NCI-H2029 (cell line): ENCODE measurements at places on chromosomes 2 and 18.

DNA sequence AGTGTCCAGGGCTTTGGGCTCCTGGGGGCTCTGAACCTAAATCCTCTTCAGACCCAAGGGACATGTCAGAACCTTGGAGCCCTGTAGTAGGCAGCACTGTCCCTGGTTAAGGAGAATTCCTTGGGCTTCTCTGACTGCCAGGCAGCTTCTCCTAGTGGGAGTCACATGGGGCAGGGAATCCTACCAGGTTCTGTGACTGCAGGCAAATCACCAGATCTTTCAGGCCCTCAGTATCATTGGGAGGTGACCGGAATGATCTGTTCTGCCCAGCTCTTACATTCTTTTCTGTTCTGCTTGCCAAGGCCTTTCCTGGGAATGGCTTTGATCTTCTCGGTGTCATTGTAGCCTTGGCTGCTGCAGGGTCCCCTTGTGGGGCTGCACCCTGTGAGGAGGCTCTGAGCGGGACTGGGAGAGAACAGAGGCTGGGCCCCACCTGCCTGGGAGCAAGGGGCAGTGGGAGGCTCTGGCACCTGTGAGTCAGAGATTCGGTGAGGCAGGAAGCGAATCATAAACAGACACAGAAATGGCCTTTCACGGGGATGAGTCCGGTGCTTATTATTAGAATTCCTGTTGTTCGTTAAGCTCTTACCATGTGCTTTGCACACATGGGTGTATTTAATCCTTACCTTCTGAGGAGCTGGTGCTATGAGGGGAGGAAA is 14.1 kb downstream of the CEP68 start:
- DNase-seq = no peak

DNA sequence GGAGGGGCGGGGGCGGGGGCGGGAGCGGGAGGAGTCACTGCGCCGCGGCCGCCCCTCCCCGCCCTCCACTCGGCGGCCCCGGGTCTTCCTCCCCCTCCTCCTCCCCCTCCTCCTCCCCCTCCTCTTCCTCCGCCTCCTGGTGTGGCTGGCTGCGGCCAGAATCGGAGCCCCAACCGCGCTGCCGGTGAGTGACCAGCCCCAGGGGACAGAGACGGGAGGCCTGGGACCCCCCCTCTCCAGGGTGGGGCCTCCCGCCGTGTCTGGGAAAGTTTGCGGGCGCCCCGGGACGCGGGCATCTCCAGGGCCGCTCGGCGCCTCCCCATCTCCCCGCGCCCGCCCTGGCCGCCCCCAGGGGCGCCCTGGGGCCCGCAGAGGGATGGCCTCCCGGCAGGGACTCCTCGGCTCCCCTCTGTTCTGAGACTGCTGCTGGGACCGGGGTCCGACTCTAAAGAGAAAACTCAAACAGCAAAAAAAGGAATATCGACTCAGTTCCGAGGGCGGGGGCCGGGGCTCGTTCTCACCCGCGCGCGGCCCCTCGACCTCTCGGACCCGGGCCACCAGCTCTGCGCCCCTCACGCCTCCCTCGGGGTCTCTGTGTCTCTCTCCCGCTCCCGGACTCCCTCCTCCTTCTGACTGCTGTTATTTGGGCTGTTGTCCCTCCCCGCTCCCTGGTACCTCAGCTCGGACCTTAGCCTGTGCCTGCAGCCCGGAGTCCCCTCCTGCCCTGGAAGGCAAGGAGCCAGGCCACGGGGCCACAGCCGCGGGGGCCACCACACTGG is at the start of gene STON1:
Gene STON1 (plus strand): TSS at position 122 of the 779 bp plus-strand sequence. CDS start 50,480 bp downstream, outside the sequence.
- DNase-seq = no peak

DNA sequence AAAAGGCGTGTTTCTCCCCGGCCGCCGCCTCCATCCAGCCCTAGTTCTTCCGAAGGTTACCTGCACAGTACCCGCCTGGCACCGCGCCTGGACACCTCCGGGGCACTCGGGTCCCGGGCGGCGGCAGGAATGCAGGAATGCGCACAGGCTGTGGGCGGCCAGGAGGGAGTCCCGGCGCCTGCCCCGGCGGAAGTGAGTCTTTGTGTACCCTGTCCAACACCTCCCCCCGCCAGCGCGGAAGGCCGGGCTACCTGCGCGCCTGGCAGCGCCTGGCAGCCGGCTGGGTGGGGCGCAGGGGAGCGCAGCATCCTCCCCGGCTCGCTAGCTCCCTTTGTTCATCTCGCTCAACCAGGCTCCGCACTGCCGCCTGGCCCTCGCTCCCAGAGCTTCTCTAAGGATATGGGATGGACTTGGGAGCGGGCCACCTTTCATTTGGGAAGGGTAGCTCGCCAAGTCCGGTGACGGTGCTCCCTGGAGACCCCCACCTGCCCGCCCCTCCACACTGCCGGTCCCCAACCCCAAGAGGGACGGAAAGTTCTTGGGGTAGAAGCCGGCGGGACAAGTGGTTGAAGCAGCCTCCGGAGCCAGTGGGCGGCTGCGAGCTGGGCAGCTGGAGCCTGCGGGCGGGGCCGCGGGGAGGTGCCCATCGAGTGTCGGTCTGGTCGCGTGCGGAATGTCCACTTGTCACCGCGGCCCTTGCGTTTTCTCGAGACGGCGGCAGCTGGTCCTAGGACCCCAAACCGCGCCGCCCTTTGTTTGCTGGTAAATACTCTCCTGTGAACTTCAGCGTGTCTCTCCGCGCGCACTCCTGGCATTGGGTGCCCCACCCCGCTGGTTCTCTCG is 1.2 kb upstream of the ST6GAL2 start:
- DNase-seq = peak; percentile 40

- DNase-seq = no peak
These were observed 6.8 kb downstream of the ITM2C start for GRCh38 chr2:230871361-230872150.

DNA sequence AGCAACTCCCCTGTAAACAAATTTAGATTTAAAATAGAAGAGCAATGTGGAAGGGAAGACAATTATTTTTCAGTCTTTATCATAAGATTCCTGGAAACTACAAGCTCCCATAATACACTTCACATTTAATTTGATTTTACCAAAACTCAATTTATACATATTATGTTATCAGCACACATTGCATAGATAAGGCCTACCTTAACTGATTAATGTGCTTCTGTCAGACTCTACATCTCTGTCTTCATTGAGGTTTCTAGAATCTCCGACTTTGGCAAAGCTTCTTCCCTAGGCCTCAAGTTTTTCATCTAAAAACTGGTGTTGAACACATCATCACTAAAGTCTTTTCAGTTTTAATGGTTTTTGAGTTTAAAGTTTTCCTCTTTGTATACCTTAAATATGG is 366.1 kb downstream of the CLIP4 start:
- no peak for DNase-seq

GRCh38 chr2:199850218-199850717 is 724 bp downstream of the FTCDNL1 start:
- DNase-seq = no peak

DNA sequence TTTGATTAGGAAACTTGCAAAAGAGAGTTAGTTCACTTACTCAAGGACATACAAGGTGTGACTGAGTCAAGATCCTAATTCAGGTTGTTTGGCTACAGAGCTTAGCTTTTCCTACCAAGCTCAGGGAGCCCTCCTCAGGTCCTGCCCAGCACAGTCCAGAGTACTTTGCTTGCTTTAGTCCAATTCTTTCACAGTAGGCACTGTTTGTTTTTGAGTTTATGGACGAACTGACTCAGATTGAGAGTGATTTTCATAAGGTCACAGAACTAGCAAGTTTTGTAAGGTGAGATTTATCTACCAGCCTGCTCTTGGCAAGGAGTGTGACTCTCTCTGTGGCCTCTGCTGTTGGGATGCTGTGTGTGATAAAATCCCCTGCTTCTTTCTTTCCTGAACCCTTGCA is 310.5 kb downstream of the PTPRM start:
- no peak for DNase-seq

DNA sequence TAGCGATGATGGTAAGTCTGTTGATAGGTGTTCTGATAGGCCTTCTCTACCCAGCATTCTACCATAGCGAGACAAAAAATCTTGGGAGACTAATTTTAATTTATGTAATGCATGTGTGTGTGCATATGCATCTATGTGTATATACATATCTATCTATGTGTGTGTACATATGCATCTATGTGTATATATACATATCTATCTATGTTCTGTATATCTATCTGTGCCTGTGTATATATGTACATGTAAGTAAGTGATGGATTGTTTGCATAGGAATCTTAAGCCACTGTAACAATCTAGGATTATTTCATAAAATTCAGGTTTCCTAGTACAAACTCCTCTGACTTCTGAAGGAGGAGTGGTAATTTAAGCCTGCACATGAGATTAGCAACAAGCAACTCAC is 197.2 kb upstream of the PXDN start:
- no peak for DNase-seq

GRCh38 chr2:72931280-72931910 is 14.1 kb downstream of the EMX1 start:
- DNase-seq = no peak

GRCh38 chr2:235330775-235331451 is 162.9 kb upstream of the AGAP1 start:
- no peak for DNase-seq

GRCh38 chr18:45173799-45174519 is 441.3 kb upstream of the SLC14A2 start:
- no peak for DNase-seq

GRCh38 chr2:1833046-1833445 is 88.7 kb upstream of the PXDN start:
- DNase-seq = no peak

DNA sequence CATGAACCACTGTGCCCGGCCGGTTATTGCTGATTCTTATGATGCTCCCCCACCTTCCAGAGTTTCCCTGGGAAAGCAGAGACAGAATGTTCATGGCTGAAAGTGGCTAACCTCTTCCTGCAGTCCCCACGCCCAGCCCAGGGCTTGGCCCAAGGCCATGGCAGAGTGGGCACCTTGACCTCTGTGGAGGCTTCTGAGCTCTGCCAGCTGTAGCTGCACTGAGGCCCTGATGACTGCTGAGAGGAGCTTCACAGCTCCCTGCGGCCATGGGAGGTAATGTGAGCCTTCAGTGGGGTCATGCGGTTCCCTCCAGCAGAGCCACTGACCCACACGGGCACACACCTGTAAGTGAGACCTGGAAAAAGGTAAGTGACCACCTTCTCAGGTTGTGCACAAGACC is 13.3 kb downstream of the EFHD1 start:
- no peak for DNase-seq

GRCh38 chr2:172288603-172289002 is 138.8 kb upstream of the ITGA6 start:
- DNase-seq = peak; percentile 49

DNA sequence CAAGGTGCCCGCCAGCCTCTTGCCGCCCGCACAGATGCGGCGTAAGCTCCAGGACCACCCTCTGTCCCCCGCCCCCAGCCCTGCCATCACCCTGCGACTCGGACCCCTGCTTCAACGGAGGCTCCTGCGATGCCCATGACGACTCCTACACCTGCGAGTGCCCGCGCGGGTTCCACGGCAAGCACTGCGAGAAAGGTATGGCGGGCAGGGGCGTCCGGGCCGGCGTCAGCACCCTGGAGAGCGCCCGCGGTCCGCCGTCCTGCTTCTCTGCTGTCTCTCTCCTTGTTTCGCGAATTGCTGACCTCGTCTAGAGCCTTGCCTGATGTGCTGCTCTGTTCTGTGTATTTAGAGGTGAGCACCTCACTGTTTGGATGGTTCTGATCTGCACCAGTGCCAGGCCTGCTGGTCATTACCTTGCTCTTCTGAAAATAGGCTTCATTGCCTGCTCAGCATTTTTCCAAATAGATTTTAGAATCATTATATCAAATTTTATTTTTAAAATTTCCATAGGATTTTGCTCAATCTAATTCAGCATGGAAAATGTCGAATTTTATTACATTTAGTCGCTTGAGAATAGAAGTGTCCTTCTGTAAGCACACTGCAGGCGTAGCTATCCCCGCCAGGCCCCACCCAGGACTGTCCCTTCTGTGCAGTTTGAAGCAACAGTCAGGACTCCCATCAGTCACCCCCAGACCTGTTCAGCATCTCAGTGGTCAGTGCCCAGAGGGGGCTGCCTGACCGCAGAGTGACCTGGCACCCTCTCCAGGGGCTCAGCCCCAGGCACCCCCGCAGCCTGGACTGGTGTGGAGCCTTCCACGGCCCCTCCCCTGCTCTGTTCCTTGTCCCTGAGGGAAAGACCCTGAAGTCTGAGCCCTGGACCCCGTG is 51.6 kb downstream of the SNED1 start:
- no peak for DNase-seq

DNA sequence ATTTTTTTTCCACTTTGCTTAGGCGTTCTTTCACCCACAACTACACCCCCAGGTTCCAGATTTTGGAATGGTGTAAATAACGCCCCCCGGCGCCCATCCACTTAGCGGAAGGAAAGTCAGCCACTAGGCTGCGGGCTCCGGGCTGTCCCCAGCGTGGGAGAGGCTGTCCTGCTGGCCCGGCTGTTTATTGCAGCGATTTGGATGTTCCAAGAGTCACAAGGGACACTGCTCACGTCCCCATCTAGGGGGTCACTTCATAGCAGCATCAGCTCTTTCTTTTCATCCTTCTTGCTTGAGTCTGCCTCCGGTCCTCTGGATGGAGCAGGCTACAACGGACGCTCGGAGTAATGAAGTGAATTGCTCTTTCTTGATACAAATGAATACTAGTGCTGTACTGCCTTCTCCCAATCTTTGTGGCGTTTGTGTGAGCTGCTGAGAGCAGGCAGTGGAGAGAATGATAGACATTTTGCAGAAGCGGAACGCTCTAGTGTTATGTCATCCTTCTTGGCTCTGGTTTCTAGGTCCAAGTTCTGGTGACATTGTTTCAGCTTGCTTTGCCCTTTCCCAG is 50.7 kb upstream of the PAIP2B start:
- DNase-seq = no peak

- no peak for DNase-seq
These were observed 5.8 kb upstream of the MARCHF7 start for GRCh38 chr2:159706385-159706980.

- no peak for DNase-seq
These were observed 313.8 kb upstream of the HS6ST1 start for GRCh38 chr2:128632501-128632800.

DNA sequence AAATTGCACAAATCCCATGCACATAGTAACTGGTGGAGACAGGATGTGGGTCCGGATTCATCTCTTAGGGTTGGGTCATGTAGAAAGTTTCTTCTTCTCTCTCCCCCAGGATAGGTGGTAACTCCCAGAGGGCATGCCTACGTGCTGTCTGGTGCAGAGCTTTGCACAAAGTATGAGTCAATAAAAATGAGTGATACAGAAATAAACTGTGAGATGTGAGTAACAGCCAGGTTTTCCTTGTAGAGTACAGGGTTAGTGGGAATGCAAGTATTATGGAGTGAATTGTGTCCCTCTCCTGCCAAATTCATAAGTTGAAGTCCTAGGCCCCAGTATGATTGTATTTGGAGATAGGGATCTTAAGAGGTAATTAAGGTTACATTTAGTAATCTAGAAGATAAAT is 289.4 kb downstream of the ALK start:
- no peak for DNase-seq

DNA sequence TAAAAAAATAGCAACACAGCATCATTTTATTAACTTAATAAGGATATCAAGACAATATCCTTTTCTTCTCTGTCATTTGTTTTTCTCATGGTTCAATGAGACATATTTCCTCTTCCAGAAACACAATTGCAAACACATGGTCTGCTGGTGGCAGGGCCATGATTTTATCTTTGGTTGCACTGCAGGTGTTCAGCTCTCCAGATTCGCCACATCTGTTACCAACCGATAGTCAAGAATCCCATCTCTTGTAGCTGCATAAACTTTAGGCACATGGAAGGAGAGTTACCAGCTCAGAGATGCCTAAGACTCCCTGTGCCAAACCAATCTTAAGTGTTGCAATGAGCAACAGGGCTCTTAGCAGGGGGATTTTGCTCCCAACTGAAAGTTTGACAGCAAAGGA is 1303.2 kb upstream of the CELF4 start:
- DNase-seq = no peak
